ENCODE measurements at places on chromosomes 1 and 21.

DNA sequence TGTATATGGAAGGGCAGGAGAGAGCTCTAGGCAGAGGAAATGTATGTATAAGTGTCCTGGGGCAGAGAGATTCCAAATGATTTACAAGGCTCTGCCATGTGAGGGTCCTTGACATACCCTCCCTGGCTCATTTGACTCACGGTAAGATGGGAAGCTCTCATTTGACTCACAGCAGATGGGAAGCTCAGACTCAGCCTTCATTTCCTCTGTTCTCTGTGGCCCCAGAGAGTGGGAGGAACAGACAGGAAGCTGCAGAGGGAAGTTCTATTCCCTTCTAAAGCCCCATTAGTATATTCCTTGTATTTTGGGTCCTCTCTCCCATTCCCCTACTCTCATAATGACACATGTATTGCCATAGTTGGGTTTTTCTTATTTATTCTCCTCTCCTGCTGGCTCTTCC is 44.9 kb downstream of the FOXD2 start:
- no peak for DNase-seq

DNA sequence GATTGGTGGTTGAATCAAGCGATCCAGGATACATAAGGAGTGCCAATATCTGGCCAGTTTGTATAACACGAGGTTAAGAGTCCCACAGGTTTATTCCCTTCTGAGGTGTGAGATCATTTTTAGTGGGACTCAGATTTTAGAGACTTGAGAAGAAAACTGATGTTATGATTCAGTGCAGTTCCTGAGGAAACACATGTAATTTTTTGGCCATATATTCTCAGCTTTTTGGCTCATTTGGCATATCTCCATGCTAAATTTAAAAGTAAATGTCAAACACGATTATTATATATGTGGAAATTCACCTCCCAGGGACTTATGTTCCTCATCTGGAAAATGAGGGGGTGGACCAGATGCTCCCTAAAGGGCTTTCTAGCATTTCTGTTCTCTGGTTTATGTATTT is 39.2 kb upstream of the SERBP1 start:
- no peak for DNase-seq

DNA sequence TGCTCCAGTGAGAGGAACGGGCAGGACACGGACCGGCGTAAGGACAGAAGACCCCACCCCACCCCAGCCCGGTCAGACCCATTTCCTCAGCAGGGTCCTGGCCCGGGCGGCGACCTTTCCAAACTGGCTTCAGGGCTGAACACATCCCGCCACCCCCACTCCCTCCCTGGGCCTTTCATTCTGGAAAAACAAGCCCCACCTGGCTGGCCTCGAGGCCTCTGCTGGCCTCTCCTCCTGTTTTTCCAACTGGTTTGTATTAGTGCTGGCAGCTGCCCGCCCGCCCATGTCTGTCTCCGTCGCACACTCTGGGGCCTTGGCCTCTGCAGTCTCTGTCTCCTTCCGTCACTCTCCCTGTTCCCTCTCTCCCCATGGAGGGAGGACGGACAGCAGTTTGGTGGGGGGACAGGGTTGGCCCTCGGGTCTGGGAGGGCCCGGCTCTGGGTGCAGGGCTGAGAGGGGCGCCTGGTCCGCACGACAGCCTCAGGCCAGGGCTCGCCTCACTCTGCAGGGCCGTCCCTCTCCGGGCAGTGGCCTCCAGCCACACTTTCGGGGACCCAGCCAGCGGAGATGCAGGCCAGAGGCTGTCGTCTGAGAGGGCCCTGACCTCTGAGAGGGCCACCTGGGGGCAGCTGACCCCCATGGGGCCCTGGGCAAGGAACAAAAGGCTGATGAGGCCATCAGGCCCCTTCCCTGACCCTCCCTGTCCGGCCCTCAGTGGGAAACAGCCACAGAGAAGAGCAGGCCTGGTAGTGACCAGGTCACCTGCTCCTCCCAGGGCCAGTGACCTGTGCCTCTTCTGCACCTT is 1.5 kb upstream of the MXRA8 start:
- no peak for DNase-seq

- DNase-seq: no peak
Observed at GRCh38 chr1:38041936-38042834, 4.4 kb downstream of the POU3F1 start.

DNA sequence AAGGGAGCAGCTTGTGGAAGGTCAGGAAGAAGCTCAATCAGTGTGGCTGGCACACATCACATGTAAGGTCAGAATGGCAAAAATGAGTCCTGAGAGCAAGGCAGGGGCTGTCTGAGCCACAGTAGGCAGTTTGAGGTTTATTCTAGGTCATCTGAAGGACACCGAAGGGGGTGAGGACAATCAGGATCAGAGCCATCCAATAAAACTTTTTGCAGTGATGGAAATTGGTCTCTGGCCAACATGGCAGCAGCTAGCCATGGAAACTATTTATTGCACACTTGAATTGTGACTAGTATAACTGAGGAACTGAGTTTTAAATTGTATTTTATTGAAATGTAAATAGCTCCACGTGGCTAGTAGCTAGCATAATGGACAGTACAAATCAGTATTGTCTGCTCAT is 97.0 kb upstream of the CACNA1E start:
- DNase-seq: no peak

GRCh38 chr1:210758261-210758660 is 375.7 kb downstream of the KCNH1 start:
- no peak for DNase-seq

DNA sequence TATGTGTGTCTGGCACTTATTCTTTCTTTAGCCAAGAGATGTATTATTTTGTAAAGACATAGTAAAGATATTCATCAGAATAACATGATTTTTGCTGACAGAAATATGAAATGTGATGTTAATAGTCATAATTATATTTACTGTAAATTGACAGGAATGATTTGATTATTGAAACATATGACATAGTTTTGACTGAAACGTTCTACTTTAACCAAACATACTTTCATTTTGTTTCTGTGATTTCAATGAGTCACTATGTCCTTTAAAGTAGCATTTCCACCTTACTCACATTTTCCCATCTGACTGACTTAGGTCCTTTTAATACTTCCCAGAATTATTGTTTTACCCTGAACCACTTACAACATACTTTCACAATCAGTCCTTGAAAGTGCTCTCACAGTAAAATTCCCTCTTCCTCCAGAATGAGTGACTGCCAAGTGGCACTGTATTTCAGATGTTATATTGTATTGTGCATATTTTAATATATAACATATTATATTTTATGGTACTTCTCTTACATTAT is 437.9 kb downstream of the NCAM2 start:
- DNase-seq: no peak

DNA sequence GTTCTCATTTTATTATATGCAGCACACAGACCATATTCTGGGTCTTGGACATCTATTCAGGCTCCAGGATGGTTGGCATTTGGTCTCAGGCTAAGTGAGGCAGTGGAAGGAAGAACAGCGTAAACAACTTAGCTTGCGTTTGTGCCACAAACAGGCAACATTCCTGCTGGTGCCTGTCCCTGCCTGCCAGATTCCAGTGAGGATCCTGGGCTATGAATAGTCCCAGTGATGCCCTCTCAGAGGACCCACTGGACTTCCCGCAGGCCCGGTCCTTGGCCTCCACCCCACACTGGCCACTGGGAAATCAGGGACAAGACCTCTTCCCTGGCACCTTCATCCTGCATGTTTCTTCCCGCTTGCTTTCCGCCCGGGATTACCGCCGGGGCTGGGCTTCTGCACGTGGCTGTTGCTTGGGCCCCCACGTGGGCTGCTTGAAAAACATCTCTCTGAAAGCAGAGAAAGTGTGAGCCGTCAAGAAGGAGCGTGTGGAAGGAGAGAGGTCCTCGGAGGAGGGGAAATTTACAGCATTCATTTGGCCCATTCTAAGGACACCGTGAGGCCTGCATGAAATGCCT is 145.1 kb upstream of the WNT4 start:
- DNase-seq: no peak

GRCh38 chr21:40200126-40200525 is 332.9 kb downstream of the PCP4 start:
- DNase-seq: no peak

DNA sequence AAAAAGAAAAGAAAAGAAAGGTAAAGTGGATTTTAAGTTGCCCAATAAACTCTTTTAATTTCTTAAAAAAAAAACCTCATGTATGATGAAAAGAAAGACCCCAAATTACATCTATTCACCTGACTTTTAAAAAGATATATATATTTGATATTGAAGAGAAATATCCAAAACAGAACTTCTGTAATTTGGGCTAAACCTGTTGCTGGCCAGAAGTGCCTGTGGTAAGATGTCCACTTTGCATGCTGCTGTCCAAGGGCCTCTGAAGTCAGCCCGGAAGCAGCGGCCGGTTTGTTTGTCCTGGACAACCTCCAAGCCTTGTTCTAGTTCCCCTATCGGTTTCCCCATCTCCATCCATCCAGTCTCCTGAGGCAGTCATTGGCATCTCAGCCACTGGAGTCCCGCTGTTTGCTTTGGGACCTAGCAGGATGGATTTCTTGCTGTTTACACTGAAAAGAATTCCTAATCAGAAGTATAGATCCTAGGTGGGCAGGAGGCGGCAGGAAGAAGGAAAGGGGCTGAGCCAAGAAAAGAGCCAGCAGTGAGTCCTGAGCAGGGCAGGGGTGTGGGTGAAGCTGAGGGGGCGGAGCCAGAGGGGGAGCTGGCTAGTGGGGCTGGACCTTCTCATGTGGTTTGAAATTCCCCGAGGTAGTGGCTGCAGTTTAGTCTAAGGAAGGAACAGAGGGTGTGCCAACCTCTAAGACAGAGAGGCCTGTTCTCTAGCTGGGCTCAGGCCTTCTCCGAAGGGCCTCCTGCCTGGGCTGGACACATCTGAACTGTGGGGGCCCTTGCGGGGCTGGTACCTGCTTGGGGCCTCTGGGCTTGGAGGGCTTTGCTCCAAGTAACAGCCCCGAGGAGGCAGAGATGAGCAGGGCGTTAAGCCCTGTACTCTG is 3.3 kb downstream of the NCMAP start:
- no peak for DNase-seq

GRCh38 chr21:38775733-38776132 is 30.0 kb upstream of the ETS2 start:
- no peak for DNase-seq

DNA sequence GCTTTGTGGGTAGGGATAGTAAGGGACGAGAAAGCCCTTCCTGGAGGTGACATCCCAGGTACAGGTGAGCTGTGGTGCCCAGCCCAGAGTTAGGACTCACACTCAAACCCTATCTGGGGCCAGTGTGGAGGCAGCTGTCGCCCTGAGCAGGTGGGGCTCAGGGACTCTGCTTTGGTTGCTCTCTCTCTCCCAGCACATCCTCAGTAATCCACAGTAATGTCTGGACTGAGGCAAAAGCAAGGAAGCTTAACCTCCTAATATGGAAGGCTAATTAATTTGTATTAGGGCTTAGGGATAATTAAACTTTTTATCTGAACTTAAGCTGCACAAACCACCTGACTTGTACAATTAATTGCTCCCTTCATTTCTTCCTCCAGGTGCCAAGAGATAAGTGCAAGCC is 38.2 kb downstream of the DDX20 start:
- no peak for DNase-seq

GRCh38 chr21:35578831-35579471 is 481.4 kb downstream of the SETD4 start:
- no peak for DNase-seq

DNA sequence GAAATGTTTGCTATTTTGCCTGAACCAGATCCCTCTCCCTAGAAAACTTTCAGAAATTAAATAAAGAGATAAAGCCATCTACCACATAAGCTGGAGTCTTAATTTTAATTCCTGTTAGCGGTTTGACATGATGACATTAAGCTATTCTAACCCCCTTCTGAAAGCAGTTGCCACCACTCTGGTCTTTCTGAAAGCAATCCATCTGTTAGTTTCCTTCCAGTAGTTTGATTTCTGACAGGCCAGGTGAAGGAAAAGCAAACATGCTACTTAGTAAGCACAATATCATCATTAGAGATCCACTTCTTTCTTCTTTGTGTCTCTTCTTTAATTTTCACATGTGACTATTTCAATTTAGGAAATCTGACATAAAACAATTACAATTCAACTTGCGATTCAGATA is 39.9 kb downstream of the RGL1 start:
- no peak for DNase-seq

GRCh38 chr1:174171073-174171472 is 11.8 kb downstream of the RABGAP1L start:
- no peak for DNase-seq

DNA sequence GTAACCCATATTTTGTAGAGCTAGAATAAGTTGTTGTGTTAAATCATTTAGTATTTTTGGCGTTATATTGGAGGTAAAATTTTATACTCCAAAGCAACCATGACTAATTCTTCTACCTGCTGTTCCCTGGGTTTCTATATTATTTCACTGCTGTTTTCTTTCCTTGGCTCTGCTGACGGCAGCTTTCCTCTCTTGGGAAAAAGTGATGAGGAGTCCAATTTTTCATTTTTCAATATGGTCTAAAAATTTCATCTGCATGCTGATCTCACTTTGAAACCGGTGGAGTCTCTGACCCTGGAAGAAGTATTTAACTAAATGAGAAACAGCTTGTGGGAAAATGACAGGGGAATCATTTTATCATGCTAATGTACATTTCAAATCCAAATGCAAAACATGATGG is 110.2 kb downstream of the IFI44 start:
- DNase-seq: no peak

- no peak for DNase-seq
Observed at GRCh38 chr1:11470912-11471311, 8.0 kb upstream of the DISP3 start.
